ENCODE measurements at places on chromosomes 7 and 10.

DNA sequence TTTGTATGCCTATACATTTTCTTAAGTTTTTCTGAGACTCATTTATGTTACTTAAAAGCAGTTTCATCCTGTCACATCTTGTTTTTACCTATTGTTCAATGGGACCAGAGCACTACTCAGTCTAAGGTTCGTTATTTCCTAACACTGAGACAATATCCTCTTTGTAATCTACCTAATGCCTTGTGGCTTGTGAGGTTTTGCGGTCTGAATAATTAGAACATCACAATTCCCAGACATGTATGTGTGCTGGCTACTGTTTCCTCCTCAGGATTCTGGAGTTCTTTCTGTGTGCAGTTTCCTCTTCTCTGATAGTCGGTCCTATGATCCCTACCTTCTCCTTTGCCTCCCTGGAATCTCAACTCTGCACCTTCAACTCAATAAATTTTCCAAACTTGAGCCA, 620.2 kb downstream of the ANKRD7 start:
- no peak for DNase-seq

DNA sequence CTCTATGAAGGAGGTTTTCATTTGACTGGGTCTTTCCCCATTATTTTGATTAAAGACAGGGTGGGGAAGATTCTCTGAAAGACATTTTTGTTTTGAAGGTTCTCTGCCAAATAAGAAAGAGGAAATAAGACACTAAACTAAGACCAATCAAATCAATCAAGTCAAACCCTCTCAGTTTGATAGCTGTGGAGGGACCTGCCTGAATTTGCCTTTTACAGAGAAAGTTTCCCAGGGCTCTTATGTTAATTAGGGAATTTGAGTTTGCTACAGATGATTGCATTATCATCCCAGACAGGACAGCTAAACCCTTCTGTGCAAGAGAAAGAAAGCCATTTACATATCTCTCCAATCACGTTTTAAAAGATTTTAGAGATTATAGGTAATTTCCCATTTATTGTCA, 80.0 kb downstream of the CSTF2T start:
- DNase-seq: no peak

GRCh38 chr7:138663725-138664710, 37.1 kb downstream of the SVOPL start:
- DNase-seq: no peak

- DNase-seq: no peak
These were observed 161.4 kb downstream of the ELMO1 start for GRCh38 chr7:37287131-37287855.

GRCh38 chr10:50373821-50374501, 122.6 kb upstream of the ASAH2 start:
- no peak for DNase-seq

GRCh38 chr10:99536338-99537085, 3.8 kb downstream of the NKX2-3 start:
- DNase-seq: no peak

- no peak for DNase-seq
These were observed 3.9 kb downstream of the RAB11FIP2 start for GRCh38 chr10:118042827-118043242.

- DNase-seq: no peak
These were observed 10.8 kb downstream of the EN2 start for GRCh38 chr7:155468785-155469148.

DNA sequence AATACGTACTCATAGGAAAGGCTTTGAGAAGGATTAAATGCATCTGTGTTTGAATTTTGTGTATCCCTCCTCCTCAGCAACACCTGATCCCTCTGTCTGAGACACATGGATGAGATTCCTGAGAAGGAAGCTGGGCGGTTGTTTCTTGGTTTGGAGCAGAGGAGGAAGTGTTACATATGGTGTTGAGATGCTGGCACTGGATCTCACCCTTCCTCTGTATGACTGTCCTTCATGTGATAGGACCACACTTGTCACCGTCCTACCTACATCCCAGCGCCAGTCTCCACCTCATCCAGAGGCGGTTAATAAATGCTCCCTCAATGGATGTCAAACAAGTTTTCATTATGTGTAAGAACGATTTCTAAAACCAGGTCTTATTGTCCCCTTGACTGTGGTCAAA, 49.4 kb upstream of the KLF6 start:
- DNase-seq: no peak
